ENCODE measurements at places on chromosomes 3 and 15.

- no peak for DNase-seq
Measured at GRCh38 chr15:45130291-45131000, 652 bp downstream of the DUOX1 start.

DNA sequence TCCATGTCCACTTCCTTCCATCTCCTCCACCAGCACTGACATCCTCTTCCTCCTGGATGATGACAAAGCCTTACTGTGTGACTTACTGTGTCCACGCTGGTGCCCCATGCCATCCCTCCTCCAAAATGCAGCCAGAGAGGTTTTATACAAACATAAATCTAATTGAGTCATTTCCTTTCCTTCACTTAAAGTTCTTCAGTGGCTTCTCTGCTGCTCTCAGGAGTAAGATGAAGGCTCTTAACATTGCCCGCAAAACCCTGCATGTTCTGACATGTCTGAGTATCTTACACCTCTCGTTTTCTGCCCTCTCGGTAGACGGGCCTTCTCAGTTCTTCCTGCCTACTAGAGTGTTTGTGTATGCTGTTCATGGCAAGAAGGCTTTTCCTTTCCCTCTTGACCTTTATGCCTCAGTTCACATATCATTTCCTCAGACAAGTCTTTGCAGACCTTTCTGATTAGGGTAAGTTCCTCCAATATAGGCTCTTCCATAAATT, 175.5 kb downstream of the CFAP20DC start:
- DNase-seq = no peak

GRCh38 chr3:151228666-151229040, 25.6 kb upstream of the GPR171 start:
- no peak for DNase-seq

- no peak for DNase-seq
Measured at GRCh38 chr3:183295211-183295610, 42.2 kb downstream of the B3GNT5 start.

- peak; percentile 48 for DNase-seq
Measured at GRCh38 chr3:41997702-41998550, 36.0 kb upstream of the ULK4 start.

DNA sequence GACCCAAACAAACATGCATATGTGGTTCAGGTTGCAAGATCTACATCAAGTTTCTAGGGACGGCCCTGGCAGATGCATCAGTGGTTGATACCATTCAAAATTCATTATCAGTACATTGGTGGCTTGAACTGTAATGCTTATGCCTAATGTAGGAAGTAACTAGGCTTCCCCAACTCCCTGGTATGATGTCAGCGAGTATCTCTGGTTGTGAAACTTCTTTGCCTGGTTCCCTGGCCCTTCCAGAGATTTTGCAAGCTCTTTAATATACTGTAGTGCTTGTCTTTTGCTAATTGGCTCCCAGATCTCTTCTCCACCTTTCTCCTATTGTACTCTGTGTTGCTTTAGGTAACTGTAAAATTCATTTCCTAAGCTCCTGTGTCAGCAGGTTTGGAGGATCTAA, 114.8 kb upstream of the RARB start:
- DNase-seq = no peak

DNA sequence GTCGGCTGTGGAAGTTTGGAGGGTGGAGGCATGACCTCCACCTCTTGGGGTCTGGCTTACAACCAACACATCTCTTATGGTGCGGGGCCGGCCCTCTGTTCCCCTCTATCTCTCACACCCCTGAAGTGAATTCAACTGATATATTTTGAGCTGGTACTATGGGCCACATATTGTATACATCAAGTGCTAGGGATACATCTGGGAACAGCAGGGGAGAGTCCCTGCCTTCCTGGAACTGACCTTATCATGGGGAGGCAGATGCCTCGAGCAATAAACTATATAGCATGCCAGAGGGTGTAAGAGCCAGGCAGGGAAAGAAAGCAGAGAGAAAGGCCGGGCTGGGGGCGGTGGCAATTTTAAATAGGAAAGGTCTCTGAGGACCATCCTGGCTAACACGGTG, 60.4 kb upstream of the TRPM1 start:
- DNase-seq = no peak

- no peak for DNase-seq
Measured at GRCh38 chr3:80542456-80542855, 774.7 kb upstream of the ROBO1 start.

GRCh38 chr15:50261981-50262380, 3.5 kb downstream of the HDC start:
- DNase-seq = no peak

All from right forelimb (tissue), 1 donor.